ENCODE measurements at places on chromosomes 4 and X.

DNA sequence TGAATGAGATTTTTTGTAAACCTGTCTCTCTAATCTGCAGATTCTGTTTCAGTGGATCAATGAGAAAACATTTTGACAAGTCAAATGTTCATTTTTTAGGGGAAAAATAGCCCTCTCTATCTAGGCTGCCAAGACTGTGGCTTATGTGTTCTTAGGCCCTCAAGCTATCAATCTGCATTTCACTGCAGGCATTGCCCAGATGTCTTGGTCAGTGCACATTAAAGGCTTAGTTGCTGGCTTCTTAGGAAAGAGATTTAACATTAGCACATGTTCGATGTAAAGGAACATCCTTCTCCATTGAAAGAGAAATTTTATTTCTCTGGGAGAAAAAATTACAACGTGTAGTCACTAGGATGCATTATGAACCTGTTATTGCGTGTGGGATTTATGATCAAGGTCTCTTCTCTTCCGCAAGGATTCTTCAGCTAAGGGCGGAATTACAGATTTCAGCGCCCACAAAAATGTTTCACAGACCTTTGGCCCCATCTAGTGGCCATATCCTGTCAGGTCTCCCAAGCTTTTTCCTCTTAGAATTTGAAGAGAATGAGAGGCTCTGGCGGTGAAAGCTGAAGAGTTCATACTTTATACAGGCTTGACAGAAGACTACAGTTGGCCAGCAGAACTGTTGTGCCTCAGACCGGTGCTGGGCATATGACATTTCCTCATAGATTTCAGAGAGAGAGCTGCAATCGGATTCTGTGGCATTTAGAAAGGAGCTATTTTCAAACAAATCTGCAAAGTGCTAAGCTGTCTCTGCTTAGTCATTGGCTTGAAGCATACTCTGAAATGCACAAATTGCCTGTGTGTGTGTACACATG lies 144.6 kb upstream of the NOCT start:
- peak; percentile 55 for DNase-seq

GRCh38 chr4:18675586-18676525 lies 654.3 kb upstream of the LCORL start:
- DNase-seq, result no peak

GRCh38 chr4:13461191-13461905 lies 22.8 kb downstream of the RAB28 start:
- no peak for DNase-seq

- DNase-seq, result no peak
These were observed 19.5 kb upstream of the PCSK1N start for GRCh38 chrX:48854898-48855297.

- DNase-seq, result peak; percentile 33
These were observed 3.4 kb upstream of the CYBB start for GRCh38 chrX:37776283-37776986.

GRCh38 chr4:156779042-156779441 lies 192.6 kb downstream of the PDGFC start:
- DNase-seq, result no peak

DNA sequence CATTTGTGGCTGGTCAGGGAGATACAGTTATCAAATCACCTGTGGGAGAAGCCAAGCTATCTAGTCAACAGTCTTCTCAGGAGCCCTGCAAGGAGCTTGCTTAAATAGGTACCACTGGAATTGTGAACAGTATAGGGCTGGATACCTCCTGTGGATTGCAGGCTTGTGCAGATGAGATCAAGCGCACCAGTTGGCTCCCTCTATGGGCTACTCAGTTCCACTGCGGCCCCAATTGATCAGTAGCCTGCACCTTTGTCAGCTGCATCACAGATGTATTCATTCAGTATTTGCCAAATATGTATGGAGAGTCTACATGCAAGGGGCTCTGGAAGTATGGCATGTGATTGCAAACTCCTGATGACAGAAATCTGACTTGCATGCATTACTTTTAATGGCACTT lies 28.6 kb downstream of the TEX13A start:
- DNase-seq, result no peak

Measured in common myeloid progenitor, CD34-positive (primary cell).